Stomach (tissue), 19 donors: ENCODE measurements at places on chromosomes 6 and 20. TPM values are rescaled to one million over a fixed set of nuclear protein-coding genes. Genes with fewer than 3 reads are reported as not detected.
A peak's percentile ranks its signal among the peaks of the same experiment; 100 is the strongest.

The NRSN1 gene
- total RNA-seq = not detected

The EEF1A2 gene
- 0.58 TPM for total RNA-seq

The NOX3 gene
- total RNA-seq = not detected

- H3K4me1 ChIP-seq = no peaks in the 10 kb centered on the region
- H3K27ac ChIP-seq = no peak overlapping the region
- no peak for DNase-seq
- no peaks in the 10 kb centered on the region for H3K36me3 ChIP-seq
- no peak overlapping the region for H3K4me3 ChIP-seq
Measured at GRCh38 chr20:23334111-23334510, 16.5 kb upstream of the NXT1 start.

The TREML2 gene
- total RNA-seq = not detected

The TFAP2A gene
- total RNA-seq = not detected

DNA sequence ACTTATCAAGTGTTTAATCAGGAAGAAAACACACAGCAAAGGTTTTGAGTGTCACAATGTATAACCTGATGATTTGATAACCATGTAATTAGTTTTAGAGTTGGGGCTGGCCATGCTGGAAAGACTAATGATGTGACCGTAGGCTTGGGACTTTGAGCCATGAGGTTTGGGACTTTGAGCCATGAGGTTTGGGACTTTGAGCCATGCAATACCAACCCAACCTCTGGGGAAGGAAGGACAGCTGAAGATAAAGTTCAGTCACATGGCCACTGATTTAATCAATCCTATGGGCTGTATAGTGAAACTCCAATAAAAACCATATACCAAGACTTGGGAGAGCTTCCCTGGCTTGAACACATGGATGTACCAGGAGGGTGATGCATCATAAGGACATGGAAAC is 32.8 kb downstream of the SLC35B3 start:
- no peak overlapping the region for H3K27ac ChIP-seq
- H3K4me1 ChIP-seq = no peaks in the 10 kb centered on the region
- no peak overlapping the region for H3K4me3 ChIP-seq
- no peaks in the 10 kb centered on the region for H3K36me3 ChIP-seq
- no peak for DNase-seq

GRCh38 chr20:49762940-49763766 is 49.5 kb upstream of the B4GALT5 start:
- no peak for DNase-seq
- peaks cover 18% of the 10 kb centered on the region for H3K4me1 ChIP-seq
- H3K36me3 ChIP-seq = no peaks in the 10 kb centered on the region
- peak overlapping the region; percentile 2 for H3K27ac ChIP-seq
- H3K4me3 ChIP-seq = no peak overlapping the region

DNA sequence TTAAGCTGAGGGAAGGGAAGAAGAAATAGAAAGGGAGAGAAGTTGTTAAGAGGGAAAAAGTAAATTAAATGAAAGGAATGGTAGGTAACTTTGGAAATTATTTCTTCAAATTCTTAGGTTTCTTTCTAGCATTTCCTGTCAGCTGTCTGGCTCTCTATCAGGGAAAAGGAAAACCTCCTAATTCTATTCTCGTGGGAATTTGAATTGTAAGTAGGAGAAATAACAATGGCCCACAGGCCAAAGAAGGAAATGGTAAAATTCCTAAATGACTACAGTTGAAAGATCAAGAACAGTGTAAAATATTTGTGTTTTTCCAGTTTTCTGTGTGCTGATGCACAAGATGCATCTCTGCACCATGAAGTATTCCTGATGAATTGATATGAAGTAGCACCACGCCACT is 173.0 kb downstream of the IBTK start:
- DNase-seq = no peak
- no peak overlapping the region for H3K27ac ChIP-seq
- H3K36me3 ChIP-seq = no peaks in the 10 kb centered on the region
- H3K4me3 ChIP-seq = no peak overlapping the region

- no peak for DNase-seq
- H3K4me3 ChIP-seq = no peak overlapping the region
- H3K4me1 ChIP-seq = no peaks in the 10 kb centered on the region
- H3K27ac ChIP-seq = no peak overlapping the region
- no peaks in the 10 kb centered on the region for H3K27me3 ChIP-seq
- H3K36me3 ChIP-seq = no peaks in the 10 kb centered on the region
Measured at GRCh38 chr6:121657972-121658371, 222.5 kb downstream of the GJA1 start.

DNA sequence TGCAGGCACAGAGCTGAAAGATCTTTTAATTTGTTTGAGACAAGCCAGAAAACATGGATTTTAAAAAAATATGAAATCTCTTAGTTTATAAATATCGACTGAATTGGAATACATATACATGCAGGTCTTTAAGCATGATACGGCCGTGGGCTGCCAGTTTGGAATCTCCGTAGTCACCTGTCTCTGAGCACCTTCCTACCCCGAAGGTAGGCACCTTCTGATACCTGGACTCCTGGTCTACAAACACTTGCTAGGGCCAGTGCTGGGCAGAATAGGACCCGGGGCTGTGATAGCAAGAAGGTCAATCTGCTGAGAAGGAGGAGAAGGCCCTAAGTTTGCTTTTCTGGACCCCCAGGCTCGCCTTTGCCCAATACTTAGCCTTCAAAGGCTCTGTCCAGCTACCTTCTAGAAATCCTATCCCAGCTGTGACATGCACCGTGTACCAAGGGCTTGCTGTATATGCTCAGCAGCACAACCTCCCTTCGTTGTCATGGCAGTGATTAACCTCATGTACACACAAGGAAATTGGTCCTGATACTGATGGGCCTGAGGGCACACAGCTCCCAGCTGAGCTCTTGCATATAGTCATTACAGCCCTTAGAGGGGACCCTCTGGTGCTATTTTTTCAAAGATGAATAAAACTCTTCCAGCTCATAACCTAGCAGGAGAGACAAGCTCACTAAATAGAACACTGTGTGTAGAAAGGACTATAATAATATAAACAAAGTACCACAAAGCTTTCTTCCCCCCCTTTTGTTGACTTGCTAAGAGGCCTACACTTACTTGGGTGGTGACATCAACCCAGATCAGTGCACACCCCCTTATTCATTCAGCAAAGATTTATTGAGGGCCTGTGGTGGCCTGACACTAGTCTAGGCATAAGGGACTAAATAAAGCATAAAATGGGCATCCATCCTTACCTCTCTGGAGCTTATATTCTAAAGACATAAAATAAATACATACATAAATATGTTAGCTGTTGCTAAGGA is 17.7 kb downstream of the SNPH start:
- peaks cover 29% of the 10 kb centered on the region for H3K4me1 ChIP-seq
- no peak overlapping the region for H3K27ac ChIP-seq
- H3K4me3 ChIP-seq = no peak overlapping the region
- DNase-seq = peak; percentile 28

- no peaks in the 10 kb centered on the region for H3K36me3 ChIP-seq
- peak overlapping the region; percentile 97 for H3K27ac ChIP-seq
- no peaks in the 10 kb centered on the region for H3K27me3 ChIP-seq
- no peak for DNase-seq
- H3K4me3 ChIP-seq = peak overlapping the region; percentile 25
Measured at GRCh38 chr20:47318027-47318585, 38.4 kb downstream of the ZMYND8 start.

The HMGN3 gene
- total RNA-seq = 34.8 TPM

- H3K4me3 ChIP-seq = no peak overlapping the region
- peaks cover 51% of the 10 kb centered on the region for H3K4me1 ChIP-seq
- H3K36me3 ChIP-seq = peaks cover 9% of the 10 kb centered on the region
- DNase-seq = no peak
- no peaks in the 10 kb centered on the region for H3K27me3 ChIP-seq
Measured at GRCh38 chr20:33676121-33676520, 1.9 kb upstream of the NECAB3 start.

GRCh38 chr6:99951016-99951805 is 42.8 kb downstream of the MCHR2 start:
- no peaks in the 10 kb centered on the region for H3K36me3 ChIP-seq
- no peaks in the 10 kb centered on the region for H3K4me1 ChIP-seq
- no peak overlapping the region for H3K27ac ChIP-seq
- DNase-seq = no peak
- no peak overlapping the region for H3K4me3 ChIP-seq

The TINAG gene
- total RNA-seq = 3.5 TPM

The GCNT2 gene
- total RNA-seq = 132 TPM

The CYP39A1 gene
- 7.9 TPM for total RNA-seq

DNA sequence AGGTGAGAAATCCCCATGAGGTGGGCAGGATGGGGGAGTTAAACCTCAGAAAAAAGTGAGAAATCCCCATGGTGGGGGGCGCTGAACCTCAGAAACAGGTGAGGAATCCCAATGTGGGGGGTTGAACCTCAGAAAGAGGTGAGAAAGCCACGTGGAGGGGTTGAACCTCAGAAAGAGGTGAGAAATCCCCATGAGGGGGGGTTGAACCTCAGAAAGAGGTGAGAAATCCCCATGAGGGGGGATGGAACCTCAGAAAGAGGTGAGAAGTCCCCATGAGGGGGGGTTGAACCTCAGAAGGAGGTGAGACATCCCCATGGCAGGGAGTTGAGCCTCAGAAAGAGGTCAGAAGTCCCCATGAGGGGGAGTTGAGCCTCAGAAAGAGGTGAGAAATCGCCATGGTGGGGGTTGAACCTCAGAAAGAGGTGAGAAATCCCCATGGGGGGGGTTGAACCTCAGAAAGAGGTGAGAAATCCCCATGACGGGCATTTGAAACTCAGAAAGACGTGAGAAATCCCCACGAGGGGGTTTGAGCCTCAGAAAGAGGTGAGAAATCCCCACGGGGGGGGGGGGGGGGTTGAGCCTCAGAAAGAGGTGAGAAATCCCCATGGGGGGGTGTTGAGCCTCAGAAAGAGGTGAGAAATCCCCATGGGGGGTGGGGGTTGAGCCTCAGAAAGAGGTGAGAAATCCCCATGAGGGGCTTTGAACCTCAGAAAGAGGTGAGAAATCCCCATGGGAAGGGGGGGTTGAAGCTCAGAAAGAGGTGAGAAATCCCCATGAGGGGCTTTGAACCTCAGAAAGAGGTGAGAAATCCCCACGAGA is 14.3 kb upstream of the GOPC start:
- DNase-seq = no peak
- H3K27me3 ChIP-seq = no peaks in the 10 kb centered on the region
- no peaks in the 10 kb centered on the region for H3K36me3 ChIP-seq
- H3K4me1 ChIP-seq = no peaks in the 10 kb centered on the region

GRCh38 chr6:146515212-146515611 is 28.4 kb upstream of the RAB32 start:
- H3K27ac ChIP-seq = no peak overlapping the region
- H3K36me3 ChIP-seq = no peaks in the 10 kb centered on the region
- no peaks in the 10 kb centered on the region for H3K4me1 ChIP-seq

GRCh38 chr6:7047128-7047527 is 60.6 kb upstream of the RREB1 start:
- H3K4me1 ChIP-seq = peaks cover 16% of the 10 kb centered on the region
- H3K27ac ChIP-seq = no peak overlapping the region
- H3K27me3 ChIP-seq = no peaks in the 10 kb centered on the region

GRCh38 chr20:63530788-63531160 is 6.4 kb downstream of the PTK6 start:
- H3K4me1 ChIP-seq = peaks cover 27% of the 10 kb centered on the region
- peak; percentile 54 for DNase-seq
- H3K27me3 ChIP-seq = peaks cover 42% of the 10 kb centered on the region
- no peak overlapping the region for H3K27ac ChIP-seq
- no peaks in the 10 kb centered on the region for H3K36me3 ChIP-seq
- H3K4me3 ChIP-seq = no peak overlapping the region

The PXDC1 gene
- total RNA-seq = 90.1 TPM
